ENCODE measurements at places on chromosomes 12 and 14.

DNA sequence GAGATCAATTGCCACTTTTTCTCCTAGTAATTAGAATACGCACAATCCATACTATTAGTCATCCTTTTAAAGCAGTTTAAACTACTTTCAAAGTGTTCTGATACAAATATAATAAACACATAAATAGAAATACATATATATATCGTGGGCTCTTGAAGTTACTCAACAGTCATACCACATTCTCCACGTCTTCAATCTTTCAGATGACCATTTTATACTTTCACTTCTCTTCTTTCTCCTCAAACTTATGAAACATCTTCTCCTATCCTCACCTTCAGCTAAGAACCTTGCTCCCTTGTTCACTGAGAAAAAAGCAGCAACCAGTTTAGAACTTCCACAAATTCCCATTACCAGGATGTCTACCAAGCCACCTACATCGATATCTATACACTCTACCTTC lies 19.2 kb downstream of the CEP290 start:
- DNase-seq: no peak

DNA sequence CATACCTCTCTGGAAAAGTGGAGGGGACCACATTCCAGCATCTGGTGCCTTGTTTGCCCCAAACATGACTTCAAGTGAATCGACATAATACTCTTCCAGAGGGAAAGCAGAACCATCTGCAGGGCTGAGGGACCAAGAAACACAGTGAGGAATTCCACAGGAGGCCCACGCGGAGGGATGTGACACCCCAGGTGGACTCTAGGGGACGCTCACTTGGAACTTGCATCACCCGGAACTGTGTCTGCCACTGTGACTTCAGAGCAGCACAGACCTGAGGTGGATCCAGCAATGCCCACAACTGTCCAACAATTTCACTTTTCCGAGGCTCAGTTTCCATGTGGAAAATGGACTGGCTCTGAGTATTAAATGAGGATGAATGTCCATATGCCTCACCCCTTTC lies 14.3 kb upstream of the CLMN start:
- DNase-seq: no peak

DNA sequence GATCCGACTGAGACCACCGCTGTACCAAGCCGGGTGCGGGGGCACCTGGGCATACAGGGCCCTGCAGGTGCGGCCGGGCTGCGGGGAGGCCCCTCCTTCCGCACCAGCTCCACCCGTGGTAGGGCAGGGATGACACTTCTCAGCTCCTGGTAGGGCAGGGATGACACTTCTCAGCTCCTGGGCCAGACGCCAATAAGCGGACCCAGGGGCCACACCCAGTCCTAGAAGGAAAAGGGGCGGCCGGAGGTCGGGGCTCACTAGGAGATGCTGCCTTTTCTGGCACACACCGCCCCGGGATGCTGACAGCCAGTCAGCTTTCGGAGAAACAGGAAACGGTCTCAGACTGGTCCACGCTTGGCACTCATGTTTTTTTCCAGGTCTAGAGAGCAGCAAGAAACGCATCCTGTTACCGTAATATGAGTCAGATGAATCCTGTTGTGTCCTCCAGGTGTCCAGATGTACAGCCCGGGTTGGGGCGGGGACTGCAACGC lies 34.8 kb downstream of the NFKBIA start:
- DNase-seq: peak; percentile 58

DNA sequence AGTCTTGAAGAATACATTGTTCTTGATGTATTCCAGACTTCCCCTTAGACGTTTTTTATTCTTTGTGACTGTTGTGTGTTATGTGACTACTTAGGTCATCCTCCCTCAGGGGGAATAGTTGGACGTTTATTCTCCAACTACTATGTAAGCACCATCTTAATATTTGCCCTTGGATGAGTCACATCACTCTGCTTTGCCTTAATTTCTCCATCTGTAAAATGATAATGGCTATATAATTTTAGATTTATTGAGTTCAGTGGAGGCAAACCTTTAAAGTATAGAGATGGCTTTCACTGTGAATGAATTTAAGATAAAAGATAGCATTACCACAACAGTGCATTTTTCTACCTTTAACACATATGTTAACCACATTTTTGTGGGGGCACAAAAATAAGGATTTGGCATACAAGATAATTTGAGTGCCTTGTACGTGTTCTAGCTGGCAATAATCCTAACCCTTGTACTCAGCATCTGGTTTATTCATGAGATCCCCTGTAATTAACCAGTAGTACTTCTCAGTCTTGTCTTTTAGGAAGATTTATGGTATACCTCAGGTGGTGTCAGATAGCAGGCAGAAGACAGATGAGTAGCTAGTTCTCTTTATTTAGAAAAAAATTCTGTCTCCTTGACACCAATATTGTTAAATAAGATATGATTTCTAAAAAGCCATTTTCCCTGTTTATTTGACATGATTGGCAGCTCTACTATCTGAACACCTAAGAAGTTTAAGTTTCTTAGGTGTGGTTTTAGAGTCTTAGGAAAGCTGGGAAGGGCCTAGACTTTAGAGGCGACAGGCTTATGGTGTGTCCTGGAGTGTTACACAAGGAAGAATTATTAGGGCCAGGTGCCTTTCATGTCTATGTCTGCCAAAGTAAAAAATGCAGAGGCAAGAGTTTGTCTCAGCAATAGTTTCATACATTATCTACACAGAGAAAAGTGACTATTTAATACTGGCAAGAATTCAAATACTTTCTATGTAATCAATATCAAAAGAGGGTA lies 152.3 kb downstream of the RAD51B start:
- DNase-seq: no peak

DNA sequence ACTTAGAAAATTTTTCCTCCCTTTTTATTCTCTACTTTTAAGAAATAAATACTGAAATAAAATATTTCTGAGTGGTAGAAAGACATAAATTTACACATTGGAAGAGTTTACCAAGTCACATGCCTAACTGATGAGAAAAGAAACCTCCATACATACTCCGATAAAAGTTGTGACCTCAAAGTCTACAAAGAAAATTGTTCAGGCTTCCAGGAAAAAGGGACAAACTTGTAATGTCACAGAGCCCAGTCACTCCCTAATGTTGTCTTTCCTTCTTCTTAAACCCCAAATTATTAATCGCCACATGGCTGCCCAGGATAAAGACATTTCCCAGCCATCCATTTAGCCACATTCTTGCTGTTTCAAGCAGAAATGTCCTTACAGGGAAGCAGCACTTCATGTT lies 455.3 kb downstream of the MDGA2 start:
- DNase-seq: no peak
